ENCODE measurements at places on chromosomes 5 and 9.
A peak's percentile ranks its signal among the peaks of the same experiment; 100 is the strongest.

GRCh38 chr5:150408231-150408943, 4.3 kb downstream of the CD74 start:
- no peak for DNase-seq

DNA sequence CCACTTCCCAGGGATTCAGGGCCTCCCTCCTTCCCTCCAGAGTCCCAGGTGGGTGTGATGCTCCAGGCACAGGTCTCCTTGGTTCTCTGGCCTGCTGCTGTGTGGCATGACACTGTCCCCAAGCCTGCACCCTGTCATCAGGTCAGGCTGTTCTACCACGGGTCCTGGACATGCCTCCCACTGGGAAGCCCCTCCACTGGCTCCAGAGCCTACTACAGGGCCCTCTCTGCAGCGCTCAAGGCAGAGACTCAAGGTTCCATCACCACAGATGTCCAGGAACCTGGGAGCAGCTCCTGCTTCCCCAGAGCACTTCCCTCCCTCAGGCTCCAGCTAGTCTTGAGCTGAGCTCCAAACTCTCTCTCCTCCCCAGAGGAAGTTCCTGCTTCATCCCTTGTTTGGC, 237.3 kb downstream of the PBX3 start:
- no peak for DNase-seq

GRCh38 chr9:112608851-112609250, 109.1 kb downstream of the INIP start:
- DNase-seq, result no peak

DNA sequence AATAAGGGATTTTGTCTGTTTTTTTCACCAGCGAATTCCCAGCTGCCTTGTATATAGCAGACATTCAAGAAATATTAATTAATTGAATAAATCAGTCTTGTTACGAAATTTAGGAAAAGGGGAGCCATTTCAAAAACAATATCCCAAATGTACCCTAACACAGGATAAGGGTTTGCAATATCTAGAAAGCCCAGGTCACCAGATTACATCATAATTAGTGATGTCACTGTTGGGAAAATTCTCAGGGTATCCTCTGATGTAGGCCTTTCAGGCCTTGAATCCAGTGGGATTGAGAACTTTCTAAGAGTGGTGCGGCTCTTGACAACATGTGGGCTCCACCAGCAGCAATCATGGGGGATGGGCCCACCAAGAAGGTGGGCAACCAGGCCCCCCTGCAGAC, at the start of gene ACTL7A:
Gene ACTL7A, plus strand, starts transcription at position 270 of the 400 bp plus-strand sequence. Its CDS starts 57 bp downstream, at position 327.
- DNase-seq, result no peak

DNA sequence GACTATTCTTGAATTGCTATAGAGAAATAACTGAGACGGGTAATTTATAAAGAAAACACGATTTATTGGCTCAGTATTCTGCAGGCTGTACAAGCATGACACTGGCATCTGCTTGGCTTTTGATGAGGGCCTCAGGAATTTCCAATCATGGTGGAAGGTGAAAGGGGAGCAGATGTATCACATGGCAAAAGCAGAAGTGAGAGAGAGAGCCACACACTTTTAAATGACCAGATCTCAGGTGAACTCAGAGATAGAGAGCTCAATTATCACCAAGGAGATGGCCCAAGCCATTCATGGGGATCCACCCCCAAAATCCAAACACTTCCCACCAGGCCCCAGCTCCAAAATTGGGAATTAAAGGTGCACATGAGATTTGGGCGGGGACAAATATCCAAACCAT, 15.3 kb downstream of the GABRA1 start:
- no peak for DNase-seq

GRCh38 chr5:142097681-142098080, 10.9 kb upstream of the NDFIP1 start:
- DNase-seq, result no peak

- no peak for DNase-seq
These were observed 27.0 kb downstream of the SKP1 start for GRCh38 chr5:134149571-134150303.

DNA sequence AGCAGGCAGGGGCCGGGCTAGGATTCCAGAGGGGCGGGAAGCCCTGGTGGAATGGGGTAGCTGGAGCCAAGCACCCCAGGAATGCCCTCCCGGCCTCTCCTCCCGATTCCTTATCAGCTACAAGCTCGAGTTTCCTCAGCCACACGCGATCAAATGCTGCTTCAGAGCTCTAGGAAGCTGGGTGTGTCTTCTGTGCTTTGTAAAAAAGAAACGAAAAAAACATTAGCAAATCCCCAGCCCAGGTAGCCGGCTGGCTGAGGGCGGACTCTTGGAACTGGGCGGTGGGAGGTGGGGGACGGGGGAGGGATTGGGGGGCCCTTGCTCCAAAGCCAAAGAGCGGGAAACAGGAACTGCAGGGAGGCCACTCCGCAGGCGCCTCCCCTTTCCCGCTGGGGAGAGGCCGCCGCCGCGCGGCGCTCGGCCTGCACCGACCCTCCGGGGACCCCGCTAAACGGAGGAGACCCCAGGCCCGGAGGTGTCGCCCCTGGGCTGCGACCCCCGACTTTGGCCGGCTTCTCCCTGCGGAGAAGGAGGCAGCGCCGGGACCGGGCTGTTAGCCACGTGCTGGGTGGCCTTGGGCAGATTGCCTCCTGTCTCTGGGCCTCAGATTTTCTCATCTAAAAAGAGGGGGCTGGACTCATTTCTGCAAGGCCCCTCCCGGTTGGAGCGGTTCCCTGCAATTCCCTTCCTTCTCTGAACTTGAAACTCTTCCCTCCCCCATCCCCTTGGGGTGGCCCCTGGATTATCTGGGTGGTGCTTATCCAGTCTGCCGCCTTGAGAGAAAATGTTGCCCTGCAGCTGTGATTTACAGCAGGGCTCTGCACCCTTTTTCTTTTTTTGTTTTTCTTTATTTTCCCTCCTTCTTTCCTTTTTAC, 40.9 kb upstream of the FABP6 start:
- peak; percentile 84 for DNase-seq

DNA sequence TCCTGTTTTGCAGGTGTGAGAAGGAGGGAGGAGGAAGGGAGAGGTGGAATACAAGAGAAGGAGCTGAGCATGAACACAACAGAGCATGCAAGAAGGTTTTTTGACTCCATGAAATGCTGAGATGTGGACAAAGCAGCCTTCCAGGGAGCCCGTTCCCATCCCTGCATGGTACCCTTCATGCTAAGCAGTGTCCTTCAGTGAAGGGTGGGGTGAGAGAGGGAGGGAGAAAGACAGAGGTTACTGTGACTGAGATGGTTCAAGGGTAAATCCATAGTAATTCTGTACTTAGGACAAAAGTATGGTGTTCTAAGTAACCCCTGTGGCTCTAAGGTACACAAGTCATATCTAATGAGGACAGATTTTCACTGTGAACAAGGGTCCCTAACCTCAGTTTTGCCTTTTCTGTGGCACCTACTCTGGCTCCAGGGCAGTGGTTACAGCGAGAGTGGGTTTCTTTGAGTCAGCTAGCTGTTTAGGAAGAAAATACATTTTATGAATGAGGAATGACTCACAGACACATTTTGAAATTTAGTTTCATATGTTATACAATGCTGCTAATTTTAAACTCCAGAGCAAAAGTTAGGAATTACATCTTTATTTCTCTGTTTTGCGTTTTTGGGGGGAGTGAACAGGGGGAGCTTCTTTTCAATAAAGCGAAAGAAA, 184.9 kb upstream of the SLC12A2 start:
- DNase-seq, result no peak

- DNase-seq, result no peak
These were observed 24.2 kb downstream of the DAP start for GRCh38 chr5:10736808-10737207.

GRCh38 chr5:31711363-31711762, 72.4 kb downstream of the PDZD2 start:
- DNase-seq, result no peak

GRCh38 chr5:132662925-132663770, 5.2 kb downstream of the IL13 start:
- DNase-seq, result no peak

GRCh38 chr5:113102121-113102531, 125.5 kb downstream of the DCP2 start:
- no peak for DNase-seq

DNA sequence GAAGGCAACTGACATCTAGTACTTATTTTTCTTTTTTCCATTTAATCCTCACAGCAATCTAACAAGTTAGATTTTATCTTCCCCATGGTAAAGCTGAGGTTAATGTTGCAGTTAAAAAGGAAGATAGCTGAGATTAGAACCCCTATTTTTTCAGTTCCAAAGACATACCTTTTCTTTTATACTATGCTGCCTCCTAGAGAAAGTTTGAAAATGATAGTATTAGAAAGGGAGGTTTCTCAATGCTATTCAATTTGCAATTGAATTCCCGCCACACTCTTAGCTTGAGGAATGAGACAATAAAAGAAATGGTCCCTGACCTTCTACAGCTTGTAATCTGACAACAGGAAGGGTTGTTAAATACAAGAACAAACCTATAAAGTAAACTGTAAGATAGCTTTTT, 195.9 kb upstream of the TRIM32 start:
- DNase-seq, result no peak

DNA sequence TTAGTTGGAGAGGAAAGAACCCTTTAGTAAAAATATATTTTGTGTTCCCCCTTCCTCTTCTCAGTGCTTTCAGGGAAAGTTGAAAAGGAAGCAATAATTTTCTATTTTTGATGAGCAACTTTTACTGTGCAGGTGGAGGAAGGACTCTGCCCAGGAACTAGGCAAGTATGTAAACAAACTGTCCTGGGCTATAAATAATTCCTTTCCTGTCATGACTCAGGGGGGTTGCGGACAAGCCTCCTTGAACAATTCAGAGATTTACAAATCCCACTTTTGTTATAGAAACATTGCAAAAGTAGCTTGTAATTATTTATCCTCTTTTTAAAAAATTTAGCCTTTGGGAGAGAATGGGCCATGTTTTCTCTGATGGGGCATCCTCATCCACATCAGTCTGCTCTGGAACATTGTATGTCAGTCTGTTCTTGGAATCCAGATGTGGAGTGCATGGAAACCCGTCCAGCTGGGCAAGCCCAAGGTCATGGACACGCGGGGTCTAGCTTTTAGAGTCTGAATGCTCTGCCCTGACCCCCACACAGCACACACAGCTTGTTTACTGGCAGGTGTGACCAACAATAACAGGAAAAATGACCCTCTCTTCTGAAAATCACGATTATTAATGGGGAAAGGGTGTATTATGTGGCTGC, 127.6 kb downstream of the GADD45G start:
- DNase-seq, result no peak

GRCh38 chr9:124077915-124078572, 66.5 kb downstream of the LHX2 start:
- no peak for DNase-seq

DNA sequence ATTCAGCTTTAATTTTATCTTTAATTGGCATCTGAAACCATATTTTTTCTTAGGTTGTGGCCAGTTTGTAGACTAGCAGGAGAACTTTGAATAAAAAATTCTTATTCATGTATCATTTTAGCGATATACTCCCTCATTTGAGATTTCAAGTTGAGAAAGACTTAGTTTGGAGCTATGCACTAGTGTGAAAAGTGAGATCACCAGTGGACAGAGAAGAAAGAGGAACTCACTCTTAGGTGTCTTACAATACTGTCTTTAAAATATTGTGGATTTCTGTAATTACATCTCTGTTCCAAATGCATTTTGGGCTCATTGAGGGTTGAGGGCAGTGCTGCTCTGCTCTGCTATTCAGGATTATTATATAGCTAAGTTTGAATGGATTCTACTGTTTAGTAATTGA, 54.7 kb downstream of the NAA35 start:
- DNase-seq, result no peak

DNA sequence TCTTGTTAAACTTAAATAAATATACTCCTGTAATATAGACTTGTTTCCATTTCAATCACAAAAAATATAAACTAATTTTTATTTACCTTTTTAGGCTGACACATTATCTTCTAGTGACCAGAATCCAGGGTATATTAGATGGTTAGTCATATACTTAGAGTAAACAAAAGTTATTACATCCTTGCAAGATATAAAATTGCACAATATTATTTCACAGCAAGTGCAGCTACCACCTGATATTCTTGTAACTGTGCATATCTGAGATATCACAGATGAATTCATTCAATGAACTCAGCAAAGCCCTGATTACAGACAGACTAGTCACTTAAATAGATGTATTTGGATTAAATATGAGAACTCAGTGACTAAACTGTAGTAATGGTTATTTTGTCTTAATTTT, 25.6 kb upstream of the ARRDC3 start:
- DNase-seq, result no peak

GRCh38 chr9:113978725-113979342, 99.3 kb downstream of the AMBP start:
- DNase-seq, result no peak

DNA sequence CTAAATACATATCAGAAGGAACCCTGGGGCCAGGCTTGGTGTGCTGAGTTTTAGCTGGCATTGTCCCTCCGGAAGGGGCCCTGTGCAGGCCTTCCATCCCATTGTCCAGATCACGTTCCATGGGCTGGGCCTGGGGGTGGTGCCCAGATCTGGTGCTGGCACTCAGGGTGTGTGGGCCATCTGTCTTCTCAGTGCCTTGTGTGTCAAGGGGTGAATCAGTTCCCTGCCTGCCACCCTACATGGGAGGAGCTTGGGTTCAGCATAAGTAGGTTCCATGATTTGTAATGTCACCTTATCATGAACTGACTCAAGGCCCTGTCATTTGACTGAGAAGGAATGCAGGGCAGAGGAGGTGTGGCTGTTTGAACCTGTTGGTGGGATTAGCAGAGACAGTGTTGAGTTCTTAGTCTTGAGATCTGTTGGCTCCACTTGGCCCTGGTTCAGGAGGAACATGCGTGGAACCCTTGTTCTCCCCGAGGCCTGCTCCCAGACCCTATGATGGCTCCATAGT, 176.8 kb downstream of the MACROH2A1 start:
- DNase-seq, result peak; percentile 12

GRCh38 chr9:133540698-133541025, 6.2 kb downstream of the ADAMTSL2 start:
- no peak for DNase-seq

GRCh38 chr5:139194486-139194885, 3.7 kb downstream of the SIL1 start:
- no peak for DNase-seq

- DNase-seq, result no peak
These were observed 49.2 kb upstream of the NEK6 start for GRCh38 chr9:124208571-124208970.

DNA sequence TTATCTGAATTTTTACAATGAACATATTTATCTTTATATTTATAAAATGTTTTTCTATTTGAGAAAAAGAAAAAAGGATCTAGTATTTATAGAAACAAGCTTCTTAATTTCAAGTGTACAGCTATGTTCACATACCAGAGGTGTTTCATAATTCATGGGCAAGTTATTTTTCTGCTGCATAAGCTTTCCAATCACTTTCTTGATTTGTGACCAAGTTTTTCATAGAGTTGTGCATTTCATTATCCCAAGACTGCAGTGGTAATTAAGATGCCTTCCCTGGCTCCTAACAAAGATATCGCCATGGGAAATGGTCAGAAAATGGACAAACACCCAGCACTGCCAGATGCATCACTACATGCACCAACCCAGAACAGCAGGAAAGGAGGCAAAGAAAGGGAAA, 124.6 kb downstream of the GNAQ start:
- no peak for DNase-seq

All from left hindlimb (tissue), 1 donor.